NK-92 treated with Interleukin-12 subunit alpha and Interleukin-12 subunit beta, amount 100 ng/mL, for 24 hours (cell line): ENCODE measurements at places on chromosomes 11 and 22.

DNA sequence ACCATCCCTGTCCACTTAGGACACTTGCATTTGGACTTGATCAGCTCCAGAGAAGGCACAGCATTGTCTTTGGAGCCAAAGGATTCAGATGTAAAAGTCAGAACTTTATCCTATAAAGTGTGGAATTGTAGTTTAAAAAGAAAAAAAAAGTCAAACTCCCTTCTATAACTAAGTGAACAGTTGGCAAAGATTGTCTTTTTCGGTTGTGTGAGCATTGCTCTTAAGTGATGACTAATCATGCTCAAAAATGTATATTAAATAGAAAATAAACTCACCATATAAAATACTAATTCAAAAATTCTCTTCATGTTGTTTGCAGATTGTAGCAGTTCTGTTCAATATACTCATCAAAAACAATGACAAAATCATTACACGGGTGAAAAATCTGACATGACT, 93.8 kb downstream of the ETS1 start:
- DNase-seq: no peak

DNA sequence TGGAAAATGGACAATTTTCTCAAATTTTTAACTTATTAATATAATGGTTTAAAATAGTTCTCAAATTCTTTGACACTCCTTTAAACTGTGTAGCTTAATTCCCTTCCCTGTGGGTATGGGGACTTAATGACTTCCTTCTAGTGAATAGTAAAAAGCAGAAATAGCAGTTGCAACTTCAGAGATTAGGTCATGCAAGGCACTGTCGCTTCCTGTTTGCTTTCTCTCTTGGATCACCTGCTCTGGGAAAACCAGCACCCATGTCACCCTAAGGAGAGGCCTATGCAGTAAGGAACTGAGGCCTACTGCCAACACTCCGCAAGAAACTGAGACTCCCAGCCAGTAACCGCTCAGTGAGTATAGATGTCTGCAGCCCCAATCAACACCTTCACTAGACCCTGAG, 5.5 kb upstream of the PANX3 start:
- DNase-seq: no peak

DNA sequence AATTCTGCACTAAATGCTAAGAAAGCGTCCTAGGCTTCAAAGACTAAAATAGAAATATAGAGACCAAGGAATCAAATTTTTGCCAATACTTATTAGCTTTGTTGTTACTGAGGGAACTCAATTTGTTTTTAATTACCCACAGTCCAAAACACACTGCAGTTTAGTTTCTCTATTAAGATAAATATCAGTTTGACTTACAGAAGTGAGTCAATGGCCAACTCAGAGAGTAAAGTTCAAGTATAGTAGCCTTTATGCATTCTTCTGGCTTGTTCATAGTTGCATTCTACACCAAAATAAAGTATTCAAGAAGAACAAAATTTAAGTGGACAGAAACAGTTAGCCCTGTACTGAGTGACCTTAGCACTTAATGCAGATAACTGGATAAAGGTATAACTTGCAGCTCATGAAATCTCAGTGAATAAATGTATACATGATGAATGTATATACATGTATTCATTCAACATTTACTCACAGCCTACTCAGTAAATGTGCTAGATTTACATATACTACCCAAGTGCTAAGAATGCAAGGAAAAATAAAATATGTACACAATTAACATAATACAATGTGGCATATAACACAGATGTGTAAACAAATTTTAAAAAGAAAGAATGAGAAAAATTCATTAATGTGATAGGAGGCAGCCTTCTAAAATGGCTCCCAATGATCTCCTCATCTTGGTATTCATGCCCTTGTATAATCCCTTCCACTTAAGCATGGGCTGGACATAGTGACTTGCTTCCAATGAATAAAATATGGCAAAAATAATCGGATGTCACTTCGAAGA, 9.7 kb upstream of the RNF141 start:
- DNase-seq: no peak

- no peak for DNase-seq
Measured at GRCh38 chr11:97862021-97862420, 1158.7 kb upstream of the CNTN5 start.

DNA sequence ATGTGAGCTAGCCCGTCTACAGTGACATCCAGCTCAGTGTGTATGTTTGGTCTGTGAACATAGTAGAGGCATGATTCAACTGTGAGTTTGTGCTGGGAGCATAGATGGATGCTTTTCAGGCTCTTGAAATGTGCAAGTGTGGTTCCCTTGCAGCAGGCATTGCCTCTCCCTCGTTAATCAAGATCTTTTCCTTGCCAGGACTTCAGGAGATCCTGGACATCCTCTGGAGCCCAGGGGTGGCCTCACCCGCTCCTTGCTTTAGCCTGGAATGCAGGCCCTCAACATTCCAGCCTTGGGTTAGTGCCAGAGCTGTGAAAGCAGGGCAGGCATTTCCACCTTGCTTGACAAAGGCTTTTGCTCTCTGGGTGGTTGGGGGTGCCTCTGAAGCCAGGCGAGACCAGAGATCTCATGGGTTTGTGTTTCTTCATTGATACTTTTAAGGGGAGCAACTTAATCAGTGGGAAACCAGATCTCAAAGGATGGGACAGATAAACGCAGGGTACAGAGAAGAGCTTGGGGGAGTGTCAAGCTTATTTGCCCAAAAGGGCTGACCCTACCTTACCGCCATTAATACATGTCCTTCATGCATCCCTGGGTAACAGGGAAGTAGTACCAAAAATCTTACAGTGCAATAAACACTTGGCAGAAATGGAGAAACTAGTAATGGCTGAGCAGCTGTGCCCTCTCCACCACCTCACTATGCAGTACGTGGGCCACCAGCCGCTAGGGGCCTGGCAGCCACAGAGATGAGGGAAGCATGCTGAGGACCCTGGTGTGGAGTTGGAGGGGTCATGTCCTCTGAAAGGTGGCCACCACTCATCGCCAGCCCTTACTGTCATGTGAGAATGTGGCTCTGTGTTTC, 72.1 kb downstream of the PTPRJ start:
- no peak for DNase-seq

GRCh38 chr11:62880231-62880802, 379 bp upstream of the SLC3A2 start:
- no peak for DNase-seq

- no peak for DNase-seq
Measured at GRCh38 chr22:44609400-44609988, 92.5 kb upstream of the PRR5 start.

DNA sequence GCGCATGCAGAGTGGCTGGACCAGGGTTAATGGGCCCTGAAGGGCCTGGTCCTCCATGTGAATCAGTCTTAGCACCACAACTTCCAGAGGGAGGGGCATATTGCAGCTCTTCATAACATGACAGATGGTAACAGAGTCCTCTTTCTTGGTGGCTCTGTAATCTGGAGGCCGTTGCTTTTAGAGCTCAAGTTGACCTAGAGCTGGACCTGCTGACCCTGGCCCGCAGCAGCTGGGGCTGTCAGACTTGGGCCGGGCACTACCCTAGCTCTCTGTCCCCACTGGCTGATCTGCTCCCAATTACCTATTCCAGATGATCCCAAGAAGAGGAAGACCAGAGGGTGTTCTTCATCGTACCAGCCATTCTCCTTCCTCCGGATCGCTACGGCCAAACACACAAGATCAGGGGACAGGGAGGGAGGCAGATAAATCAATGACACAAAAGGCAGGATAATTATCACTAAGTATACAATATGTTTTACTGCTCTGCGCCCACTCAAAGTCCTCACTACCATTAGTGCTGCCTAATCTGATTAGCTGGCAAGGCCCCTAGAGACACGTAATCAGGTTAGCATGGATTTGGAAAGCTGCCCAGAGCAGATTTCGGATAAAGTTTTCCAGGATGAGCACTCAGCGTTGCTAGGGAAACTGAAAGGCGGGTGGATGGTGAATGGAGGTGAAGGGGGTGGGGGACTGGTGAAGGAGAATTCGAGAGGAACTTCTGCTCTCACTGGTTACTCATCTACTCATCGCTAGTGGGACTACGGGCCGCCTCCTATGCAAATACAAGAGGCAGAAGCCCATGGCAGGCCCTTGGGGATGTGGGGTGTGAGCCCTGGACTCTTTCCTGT, 64.5 kb upstream of the PHOX2A start:
- DNase-seq: no peak

GRCh38 chr11:12770435-12770834, 96.2 kb downstream of the TEAD1 start:
- no peak for DNase-seq

- DNase-seq: no peak
Measured at GRCh38 chr11:126861796-126862459, 138.6 kb downstream of the KIRREL3 start.

GRCh38 chr22:17366830-17367229, 2.4 kb upstream of the CECR2 start:
- no peak for DNase-seq

GRCh38 chr11:130451231-130452019, 3.0 kb downstream of the ADAMTS15 start:
- DNase-seq: no peak

DNA sequence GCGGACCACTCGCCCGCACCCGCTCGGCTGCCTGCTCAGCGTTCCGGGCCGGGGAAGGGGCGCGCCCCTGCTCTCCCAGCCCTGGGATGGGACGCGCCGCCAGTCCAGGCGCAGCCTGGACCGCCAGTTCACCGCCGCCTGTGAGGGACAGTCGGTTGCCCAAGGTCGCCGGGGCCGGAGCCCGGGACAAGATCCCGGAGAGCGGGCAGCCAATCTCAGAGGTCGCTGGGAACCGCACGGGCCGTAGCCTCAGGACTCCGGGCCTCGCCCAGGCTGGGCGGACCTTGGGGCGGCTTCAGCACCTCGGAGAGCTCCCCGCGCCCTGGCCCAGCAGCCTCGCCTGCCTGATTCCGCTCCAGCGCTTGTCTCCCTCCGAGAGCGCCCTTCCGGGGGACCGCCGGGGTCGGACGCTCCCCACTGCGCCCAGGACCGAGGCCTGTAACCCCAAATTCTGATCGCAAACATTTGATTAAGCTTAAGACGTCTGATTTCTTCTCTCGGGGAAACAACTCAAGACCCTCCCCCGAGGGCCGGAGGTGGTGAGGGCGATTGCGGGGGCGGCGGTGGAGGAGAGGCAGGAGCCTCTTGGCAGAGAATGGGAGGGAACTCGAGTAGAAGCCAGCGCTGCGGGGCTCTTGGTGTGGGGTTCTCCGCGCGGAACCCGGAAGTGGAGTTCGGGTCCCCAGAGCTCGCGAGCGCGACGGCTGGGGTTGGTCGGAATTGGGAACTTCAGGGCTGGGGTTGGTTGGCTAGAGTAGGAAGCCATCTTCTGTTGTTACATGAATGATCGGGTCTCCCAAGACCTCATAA, 1.1 kb upstream of the CHRM4 start:
- DNase-seq: no peak

DNA sequence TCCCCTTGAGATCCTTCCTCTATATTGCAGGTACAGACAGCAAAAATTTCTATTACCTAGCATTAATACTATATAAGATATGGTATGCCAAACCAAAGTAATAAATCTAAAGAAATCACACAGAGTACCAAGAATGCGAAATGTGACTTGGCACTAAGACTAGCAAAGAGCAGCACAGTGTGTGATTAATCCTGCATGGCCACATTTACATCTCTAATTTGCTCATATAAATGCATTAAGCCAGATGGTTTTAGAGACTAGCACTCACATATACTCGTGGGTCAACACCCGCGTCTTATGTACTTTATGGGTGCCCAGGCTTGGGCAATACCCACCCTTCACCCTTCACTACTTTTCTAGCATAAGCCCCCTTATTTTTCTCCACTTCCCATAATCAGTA, 213.2 kb downstream of the TTC28 start:
- DNase-seq: no peak

GRCh38 chr22:36874736-36875135, 13.9 kb downstream of the NCF4 start:
- DNase-seq: no peak

DNA sequence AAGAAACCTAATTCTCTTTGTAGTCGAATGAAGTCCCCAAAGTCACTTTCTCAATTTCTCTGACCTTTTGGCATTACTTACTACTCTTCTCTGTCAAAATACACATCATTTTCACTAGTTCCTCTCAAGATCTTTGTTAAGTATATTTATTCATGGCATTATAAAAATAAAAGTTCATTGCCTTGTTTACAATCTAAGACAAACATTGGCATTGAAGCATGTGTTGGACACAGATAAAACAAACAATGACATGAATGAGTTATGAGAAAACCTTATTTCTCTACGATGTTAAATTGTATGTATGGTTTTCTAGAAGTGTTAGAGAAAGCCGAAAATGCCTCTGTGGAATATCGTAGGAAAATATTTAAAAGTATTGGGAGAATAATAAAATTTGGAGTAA, 8.6 kb upstream of the OR51G1 start:
- no peak for DNase-seq

GRCh38 chr11:16986434-16987204, 27.6 kb downstream of the PLEKHA7 start:
- DNase-seq: peak; percentile 71

DNA sequence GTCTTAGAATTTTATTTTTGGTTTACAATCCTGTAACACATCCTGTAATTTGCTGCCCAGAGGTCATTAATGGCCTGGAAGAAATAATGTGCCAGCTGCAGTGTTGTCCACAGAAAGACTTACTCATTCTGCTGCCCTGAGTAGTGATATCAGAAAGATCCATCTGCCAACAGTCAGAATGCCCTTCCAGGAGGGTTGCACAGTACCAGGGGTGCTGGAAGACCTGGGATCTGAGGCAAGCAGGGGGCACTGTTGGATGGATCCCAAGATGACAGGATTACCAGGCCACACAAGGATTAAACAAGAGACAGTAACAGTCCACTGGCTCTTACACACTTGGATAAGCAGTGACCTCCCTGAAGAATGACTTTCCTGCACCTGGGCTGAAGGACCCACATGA, 93.8 kb upstream of the TOP3B start:
- DNase-seq: no peak

DNA sequence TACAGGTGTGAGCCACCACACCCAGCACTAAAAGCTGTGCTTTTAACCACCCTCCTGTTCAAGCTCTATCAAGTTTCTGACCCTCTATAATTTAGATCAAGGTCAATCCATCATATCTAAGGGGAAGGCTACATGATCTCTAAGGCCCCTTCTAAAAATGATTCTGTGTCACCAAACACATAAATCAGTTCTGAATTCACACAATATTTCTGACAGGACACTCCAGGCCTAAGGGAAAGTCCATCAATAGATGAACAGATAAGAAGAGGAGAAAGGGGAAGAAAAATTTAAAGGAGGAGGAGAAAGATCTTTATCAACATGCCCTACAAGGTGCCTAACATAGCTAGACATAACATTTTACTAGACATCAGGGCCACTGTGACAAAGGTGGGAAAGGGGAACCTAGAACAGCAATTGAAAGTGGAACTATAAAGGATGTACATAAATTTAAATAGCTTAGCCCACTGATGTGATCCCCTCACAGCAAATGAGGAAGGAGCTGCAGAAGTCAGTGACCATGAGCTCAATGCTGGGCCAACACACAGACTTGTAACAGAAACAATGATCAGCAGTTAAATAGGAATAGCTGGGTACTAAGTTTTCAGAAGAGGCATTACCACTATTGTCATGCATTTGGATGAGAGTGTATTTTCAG, 4.7 kb downstream of the PRCP start:
- no peak for DNase-seq

- DNase-seq: no peak
Measured at GRCh38 chr11:27239305-27239942, 123.6 kb downstream of the CCDC34 start.

GRCh38 chr11:129574431-129574830, 198.8 kb downstream of the BARX2 start:
- no peak for DNase-seq

GRCh38 chr11:127135256-127135655, 134.7 kb upstream of the KIRREL3 start:
- DNase-seq: no peak
